ENCODE measurements at places on chromosomes 12 and 14.
A peak's percentile ranks its signal among the peaks of the same experiment; 100 is the strongest.

DNA sequence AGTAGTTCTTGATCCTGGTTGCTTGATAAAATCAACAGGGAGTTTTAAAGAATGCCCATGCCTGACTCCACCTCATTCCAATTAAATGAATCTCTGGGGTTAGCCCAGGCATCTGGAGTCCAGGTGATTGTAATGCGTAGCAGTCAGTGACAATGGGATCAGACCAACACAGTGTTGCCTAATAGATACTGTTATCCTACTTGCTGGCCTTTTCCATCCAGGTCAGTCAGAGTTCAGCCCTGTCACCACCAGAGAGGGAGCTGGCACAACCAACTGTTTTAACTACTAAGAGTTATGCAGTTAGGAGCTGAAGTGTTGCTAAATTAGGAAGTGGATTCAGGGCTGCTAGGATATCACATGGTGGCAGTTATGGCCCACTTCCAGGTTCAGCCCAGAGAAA, 107.1 kb downstream of the GPR135 start:
- DNase-seq = peak; percentile 81

- no peak for DNase-seq
Measured at GRCh38 chr14:98957211-98958047, 314.6 kb downstream of the BCL11B start.

DNA sequence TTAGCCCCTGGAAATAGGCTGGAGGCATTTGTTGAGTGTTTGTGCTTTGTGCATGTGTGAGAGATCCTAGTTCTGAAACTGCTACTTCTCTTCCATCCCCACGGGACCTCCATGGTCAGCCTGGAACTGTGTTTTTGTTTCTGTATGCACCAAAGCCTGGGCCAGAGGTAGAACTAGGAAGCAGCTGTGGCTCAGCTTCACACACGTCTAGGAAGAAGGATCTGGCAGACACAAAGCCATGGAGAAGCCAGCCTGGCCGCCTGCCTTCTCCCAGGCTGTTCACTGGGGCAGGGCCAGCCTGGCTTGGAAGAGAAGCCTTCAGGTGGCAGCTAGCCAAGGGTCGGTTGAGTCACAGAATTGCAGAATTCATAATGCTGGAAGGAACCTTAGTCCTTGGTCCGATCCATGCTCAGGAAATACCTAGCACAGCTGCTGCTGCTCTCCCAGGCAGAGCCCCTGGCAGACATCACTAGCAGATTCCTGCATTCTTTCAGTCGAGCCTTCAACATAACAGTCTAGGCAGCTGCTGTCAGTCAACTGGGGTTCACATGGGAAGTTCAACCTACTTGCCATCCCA, 27.0 kb downstream of the RIN3 start:
- peak; percentile 99 for DNase-seq

- DNase-seq = no peak
Measured at GRCh38 chr14:94021416-94022157, 4.6 kb upstream of the OTUB2 start.

- peak; percentile 53 for DNase-seq
Measured at GRCh38 chr14:52551696-52552062, 626 bp downstream of the TXNDC16 start.

- no peak for DNase-seq
Measured at GRCh38 chr14:28307506-28307905, 459.1 kb upstream of the FOXG1 start.

- no peak for DNase-seq
Measured at GRCh38 chr14:86310148-86310547, 780.2 kb downstream of the FLRT2 start.

DNA sequence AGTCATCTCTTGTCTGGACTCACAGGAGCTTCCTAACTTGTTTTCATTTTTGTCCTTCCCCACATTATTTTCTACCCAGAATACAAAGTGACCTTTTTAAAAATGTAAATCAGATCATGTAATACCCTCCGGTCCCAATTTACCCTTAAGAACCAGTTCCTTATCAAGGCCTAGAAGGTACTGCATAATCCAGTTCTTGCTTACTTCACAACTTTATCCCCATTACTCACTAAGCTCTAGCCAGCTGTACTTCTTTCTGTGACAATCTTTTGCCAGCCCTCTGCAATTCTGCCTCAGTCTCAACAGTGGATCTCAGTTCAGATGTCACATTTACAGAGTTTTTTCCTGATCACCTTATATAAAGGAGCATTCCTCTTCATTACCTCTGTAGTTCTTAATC, 11.6 kb downstream of the RAP1B start:
- no peak for DNase-seq

GRCh38 chr14:91250912-91251311, 6.4 kb upstream of the GPR68 start:
- no peak for DNase-seq

DNA sequence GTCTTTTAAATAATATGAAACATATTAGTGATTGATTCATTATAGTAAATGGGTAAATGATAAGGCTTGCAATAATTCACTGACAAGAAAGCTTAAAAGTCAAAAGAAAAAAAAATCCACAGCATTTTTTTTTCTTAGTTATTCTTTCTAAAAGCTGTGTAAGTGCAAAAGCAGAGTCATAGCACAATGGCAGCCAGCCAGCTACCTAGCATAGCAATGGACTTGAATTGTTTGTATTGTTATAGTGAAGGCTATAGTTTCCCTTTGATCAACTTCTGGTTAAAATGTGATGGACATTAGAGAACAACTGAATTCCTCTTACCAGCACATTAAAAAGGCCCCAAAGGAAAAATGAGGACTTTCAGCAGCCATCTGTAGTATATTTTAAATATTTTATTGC, 232.1 kb downstream of the NAV3 start:
- peak; percentile 46 for DNase-seq

- no peak for DNase-seq
Measured at GRCh38 chr12:3302401-3303041, 188.5 kb upstream of the PRMT8 start.
